ENCODE measurements at places on chromosomes 12 and 14.

DNA sequence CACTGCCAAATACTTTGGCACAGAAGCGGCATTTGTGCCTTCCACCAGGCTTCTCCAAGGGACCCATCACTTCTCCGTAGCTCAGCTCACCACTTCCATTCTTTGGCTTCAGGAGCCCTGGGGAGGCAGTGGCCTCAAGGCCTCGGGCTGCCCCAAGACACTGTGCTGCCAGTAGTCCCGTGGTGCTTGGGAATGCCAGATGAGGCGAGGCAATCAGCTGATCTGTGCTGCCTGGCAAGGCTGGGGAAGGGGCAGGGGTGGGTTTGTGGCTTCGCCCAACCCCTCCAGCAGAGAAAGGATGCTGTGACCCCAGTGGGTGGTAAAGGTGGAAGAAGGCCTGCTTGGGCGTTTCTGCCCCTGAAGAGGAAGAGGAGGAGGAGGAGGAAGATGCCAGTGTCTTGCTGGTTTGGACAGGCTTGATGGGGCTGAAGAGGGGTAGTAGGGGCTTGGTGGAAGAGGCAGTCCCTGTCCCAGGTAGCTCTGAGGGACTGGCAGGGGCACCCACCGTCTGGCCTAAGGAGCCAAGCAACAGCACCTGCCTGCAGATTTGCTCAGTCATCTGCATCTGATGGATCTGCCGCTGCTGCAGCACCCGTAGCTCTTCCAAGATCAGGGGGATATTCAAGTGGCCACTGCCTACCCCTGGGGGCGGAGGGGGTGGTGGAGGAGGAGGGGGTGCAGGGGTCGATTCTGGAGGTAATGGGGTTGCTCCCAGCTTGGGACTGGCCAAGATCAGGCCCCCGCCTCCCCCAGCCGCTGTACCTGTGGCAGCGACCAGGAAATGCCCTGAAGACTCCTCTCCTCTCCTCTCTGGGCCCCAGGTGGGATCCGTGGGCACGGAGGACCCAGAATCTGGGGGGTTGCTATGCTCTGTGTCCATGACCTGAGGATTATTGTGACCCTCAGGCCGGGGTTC lies 1.3 kb downstream of the SALL2 start:
- no peak for DNase-seq

DNA sequence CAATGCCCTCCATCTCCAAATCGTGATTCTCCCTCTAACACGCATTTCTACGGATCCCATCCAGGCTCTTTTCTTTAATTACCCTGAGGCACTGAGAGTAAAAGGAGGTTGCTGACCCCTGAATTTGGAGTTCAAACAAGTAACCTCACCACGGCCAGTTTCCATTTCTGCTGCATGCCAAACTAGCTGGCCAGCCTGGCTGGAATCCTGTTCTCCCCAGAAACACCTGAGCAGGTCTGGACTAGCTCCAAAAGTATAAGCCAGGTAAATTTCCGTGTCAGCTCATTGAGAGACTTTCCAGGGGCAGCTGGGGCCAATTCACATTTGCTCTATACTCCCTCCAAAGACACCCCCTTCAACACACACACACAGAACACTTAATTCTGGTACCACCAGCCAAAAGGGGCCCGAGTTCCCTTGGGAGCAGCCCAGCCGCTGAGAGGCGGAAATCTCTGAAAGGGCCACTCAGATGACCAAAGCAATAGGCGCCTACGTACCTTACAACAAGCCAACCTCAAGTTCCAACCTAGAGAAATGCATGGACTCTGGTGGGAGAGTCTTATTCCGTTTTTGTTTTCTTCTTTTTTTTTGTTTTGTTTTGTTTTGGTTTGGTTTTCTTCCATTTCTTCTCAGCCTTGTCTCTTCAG lies 131.4 kb downstream of the NDUFA12 start:
- DNase-seq, result no peak

GRCh38 chr14:68788275-68788995 lies 4.4 kb downstream of the ZFP36L1 start:
- no peak for DNase-seq

DNA sequence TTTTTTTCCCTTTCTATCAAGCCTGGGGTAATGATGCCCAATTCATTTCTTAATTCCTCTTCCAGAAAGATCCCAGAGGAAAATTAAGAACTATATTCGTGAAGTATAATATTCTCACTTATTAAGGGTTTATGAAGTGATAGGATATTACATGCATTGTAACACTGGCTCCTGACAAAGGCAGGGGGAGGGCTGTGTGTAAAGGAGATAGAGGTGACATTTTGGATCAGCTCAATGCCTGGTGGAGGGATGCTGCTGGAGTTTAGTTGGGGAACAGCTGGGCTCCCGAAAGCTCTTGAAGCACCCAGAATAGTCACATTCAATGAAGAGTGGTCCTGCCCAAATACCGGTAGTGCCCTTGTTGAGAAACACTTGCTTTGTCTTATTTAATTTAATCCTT lies 774 bp downstream of the SERPINA11 start:
- DNase-seq, result no peak

DNA sequence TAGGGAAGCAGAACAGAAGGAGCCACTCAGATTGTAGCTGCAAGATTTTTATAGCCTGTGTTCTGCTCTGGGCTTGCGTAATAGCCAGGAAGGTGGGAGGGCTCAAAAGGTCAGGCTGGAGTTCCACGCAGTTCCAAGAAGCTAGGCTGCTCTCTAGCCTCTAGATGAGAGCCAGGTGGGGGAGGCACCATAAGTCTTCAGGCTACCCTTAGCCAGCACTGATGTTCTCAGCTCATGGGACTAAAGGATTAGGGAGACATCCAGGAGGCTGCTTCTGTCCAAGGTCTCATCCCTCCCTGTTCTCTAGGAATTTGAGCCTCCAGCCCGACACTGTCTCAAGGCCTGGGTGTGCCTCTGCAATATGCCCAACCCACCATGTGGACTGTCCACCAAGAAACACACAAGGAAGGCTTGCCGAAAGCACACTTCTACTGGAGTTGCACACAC lies 1.7 kb downstream of the LMBR1L start:
- DNase-seq, result no peak

DNA sequence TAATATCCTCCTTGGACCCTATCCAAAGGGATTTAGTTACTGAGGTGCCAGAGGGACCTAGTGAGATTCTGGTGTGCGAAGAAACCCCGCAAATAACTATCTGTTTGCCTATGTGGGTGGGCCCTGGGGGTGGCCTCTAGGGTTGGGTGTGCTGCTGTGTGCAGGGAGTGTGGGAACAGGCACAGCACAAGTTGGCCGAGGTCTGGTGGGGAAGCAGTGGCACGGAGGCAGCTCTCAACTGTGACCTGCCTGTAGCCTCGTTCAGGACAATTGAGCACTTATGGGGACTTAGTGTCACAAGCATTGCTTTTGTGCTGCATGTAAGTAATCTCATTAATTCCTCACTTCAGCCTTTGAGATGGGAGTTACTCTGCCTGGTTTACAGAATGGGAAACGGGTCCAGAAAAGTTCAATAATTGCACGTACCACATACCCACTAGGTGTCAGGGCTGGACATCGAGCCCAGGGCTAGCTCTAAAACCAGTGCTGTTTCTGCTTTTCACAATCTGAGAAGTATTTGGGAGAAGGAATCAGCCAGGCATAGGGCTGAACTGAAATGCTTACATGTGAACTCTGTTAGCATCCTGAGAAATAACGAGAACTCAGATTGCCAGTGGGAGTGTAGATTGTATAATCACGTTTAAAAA lies 58.8 kb downstream of the TECPR2 start:
- DNase-seq, result no peak

DNA sequence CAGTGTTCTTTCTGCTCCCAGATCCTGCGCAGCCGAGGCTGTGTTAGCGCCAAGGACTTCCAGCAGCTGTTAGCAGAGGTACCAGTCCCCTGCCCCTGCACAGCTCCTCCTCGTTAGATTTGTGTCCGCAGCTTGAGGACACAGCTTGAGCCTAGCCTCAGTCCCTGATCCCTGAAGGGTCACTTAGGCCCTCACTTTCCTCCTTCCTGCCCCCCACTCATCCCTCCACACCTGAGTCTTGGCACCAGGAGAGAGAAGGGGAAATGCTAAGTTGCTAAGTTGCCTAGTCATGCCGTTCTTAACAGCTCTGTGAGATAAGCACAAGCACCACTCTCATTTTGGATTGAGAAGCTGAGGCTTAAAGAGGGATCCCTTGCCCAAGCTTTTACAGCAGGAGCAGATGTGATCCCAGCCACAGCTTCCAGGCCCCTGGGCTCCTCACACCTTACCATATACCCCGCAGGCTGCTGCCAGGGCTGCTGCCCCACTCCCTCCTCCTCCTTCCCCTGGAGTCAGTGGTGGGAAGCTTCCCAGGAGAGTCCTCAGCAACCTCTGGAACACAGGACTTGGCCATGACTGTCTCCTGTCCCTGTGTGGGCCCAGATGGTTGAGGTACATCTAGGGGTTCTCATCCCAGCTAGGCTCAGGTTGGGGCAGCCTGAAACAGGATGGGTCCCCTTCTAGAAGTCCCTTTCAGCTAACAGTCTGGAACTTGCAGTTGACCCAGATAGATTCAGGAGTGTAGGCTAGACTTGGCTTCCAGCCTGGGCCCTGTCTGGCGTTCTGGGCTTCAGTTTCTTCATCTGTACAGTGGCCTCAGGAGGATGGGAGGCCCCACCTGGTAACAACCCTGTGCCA lies 975 bp downstream of the OGFOD2 start:
- no peak for DNase-seq

- DNase-seq, result no peak
Observed at GRCh38 chr14:100019156-100019744, 46.0 kb upstream of the EVL start.

GRCh38 chr12:10719482-10719881 lies 3.6 kb downstream of the YBX3 start:
- no peak for DNase-seq

DNA sequence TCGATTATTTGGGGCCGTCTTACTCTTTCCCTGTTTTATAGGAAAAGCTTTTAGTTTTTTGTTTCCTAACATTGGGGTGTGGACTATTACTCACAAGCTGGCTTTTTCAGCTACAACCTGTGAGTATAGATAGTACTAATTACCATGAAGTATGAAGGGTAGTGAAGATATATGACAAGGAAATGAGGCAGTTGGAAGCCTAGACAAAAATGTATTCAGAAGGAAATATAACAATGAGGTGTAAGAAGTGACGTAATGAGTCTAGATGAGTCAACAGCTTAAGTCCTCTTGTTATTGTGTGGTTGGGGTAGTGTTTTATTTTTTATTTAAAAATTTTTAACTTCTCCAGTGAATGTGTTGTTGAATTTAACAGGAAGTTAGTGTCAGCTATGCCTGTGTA lies 804.5 kb downstream of the NRXN3 start:
- no peak for DNase-seq

GRCh38 chr14:64843548-64843947 lies 36.2 kb downstream of the SPTB start:
- DNase-seq, result no peak

DNA sequence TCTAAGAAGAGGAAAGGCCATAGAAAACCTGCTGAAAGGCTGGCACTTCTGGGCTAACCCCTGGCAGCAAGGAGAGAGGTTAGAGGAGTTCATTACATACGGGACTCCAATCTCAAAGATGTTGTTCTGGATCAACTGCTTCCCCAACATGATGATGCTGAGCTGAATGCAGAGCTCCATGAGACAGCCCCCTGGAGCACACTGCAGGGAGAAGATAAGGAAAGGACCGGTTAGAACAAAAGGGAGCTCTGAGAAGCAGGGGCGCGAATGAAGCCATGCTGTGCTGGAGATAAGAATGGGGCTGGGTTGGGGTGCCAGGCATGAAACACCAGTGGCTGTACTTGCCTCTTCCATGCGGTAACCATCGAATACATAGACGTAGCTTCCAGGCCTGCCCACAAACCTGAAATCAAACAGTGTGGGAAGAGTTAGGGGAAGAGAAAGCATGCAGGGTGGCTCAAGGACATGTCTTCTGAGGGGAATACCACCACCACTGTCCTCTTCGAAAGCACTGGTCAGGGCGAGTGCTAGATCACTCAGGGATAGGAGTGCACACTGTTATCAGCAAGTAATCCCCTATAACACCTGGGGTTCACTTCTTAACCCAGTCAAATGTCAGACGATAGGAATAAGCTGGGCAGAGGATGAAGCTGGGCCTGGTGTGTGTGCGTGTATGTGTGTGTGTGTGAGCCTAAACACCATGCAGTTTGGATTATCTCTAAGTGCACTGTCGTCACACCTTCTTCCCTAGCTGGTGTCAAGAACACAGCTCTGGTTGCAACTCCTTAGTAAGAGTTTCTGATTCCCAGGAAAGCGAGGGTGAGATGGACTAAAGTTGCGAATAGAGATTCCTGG lies 180.9 kb downstream of the NTF3 start:
- DNase-seq, result no peak

DNA sequence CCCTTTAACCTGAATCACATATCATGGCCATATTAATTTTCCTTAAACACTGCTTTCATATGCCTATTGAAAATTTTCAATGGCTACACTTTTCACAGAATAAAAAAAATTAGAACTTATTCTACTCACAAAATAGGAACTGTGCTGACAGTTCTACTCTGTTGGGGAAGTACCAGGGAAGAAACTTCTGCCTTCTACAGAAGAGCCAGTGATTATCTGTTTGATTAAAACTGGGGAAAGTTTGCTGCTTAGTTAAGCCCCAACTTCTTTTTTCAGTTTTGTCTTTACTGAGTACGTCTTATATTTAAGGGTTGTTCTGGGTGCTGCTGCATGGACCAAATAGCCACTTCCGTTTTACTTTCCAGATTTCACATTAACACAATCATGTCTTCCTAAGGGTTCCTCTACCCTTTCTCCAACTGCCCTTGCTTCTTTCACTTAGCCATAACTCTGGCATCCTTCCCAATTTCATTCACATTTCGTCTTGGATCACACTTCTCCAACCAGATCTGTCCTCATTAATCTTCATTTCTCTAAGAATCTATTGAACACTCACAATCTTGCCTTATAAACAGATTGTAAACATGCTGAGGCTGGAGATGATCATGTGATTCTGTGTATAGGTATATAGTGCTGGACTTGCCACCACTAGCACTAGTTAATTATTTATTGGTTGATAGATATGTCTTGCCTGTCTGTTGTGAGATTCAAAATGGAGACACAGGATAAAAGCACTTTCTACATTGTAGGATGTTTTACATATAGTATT lies 1.9 kb upstream of the SEL1L start:
- no peak for DNase-seq

DNA sequence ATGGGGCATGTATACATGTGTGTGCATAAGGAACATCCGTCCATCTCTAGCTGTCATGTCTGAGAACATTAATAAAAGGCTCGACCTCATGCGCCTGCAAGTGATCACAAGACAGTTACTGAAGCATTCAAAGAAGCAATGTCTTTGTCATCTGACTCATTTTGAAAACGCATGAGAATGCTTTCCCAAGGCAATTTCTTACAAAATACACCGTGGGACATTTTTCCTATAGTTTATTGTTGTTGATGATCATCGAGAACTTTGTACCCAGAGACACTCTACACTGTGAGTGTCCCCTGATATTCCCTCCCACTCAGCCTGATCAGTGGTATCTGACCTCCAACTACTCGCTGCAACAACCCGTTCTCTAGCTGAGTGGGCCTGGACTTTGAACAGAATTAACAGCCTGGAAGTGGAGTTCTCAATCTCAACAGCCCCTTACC lies 68.1 kb downstream of the ETV6 start:
- peak; percentile 93 for DNase-seq

- DNase-seq, result no peak
Observed at GRCh38 chr14:27845241-27845850, 921.2 kb upstream of the FOXG1 start.

Measured in foreskin melanocyte (primary cell).